8988T (cell line): ENCODE measurements at places on chromosomes 2 and 18.

GRCh38 chr2:170703776-170704476 is 11.2 kb upstream of the SP5 start:
- no peak for DNase-seq

- DNase-seq, result no peak
These were observed 9.5 kb upstream of the CYS1 start for GRCh38 chr2:10089565-10090190.

GRCh38 chr2:64296140-64296480 is 151.9 kb upstream of the PELI1 start:
- no peak for DNase-seq

DNA sequence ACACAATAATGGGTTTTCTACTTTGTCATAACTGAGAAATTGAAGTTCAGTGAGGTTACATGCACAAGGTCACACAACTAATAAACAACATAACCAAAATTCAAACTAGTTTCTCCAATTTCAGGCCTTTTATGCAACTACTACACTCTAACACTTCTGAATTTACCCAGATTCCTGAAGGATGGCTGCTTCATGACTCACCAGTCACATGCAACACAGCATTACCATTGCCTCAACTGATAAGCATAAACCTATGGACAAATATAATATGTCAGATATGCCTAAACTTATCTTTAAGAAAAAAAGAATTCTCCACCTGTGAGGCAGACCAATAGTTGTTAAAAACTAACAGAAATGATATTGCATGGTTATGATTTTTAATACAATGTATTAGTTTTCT is 586.5 kb upstream of the SLC8A1 start:
- no peak for DNase-seq

DNA sequence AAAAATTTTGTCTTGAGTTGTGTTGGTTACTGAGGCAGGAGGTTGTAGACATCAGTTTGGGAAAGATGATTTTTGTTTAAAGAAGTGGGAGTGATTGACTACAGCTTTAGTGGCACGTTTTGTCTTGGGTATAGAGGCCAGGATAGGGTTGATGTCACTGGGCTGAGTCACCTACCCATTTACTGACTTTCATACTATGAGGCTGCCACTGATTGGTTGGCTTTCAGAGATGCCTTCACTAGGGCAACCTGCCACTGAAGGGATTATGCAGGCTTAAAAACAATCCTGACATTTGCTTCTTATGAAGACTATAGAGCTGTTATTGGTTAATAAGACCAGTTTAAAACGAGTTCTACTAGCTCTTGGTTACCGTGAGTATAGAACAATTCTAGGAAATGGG is 479.1 kb downstream of the SOX11 start:
- DNase-seq, result no peak

DNA sequence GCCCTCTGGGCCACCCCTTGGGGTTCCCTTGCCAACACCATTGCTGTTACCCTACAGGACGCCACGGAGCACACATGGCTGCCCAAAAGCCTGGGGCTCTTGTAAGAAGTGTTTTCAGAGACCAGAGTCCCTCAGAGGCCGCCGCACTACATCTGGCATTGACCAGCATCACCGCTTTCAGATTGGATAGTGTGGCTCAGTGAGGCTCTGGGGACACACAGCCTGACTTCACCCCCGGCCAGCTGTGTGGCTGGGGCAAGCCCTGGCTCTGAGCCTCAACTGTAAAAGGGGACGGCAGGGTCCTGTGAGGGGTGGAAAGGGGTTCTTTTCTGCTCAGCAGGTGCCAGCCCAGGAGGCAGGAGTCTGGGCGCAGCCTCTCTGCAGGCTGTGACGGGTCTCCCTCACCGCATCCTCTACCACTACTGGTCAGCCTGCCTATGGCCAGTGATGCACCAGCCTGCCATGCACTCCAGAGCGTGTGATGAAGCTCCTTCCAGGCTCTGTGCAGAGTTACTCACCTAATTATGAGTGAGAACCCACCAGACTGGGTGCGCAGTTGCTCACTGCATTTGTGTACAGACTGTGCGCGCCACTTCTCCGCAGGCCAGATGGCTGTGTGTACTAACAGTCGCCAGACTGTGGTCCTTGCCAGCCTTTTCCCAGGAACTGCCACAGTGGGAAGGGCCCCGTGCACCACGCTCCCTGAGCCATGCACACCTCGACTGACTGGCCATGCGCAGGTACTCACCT is 10.7 kb upstream of the OTOF start:
- DNase-seq, result no peak

DNA sequence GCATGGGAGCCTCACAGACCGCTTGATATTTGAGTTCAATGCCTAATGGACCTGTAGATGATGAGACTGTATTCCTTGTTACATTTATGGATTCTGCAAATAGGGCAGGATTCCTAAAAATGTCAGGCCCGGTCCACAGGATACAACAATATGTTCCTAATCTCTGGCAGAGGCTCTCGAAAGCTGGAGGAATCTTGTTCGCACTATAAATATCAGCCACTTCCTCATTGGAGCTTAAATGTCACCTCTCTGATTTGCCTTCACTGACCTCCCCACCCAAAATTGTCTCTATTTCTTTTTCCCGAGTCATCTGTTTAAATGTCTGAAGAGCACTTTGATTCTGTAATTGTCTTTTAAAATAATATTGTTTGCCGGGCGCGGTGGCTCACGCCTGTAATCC is 12.0 kb upstream of the ACSL3 start:
- DNase-seq, result no peak

GRCh38 chr2:99066075-99066958 is 75.2 kb upstream of the C2orf15 start:
- no peak for DNase-seq

GRCh38 chr2:64214281-64215115 is 70.3 kb upstream of the PELI1 start:
- no peak for DNase-seq

GRCh38 chr2:158828378-158829164 is 33.5 kb downstream of the DAPL1 start:
- no peak for DNase-seq

GRCh38 chr2:46461709-46462171 is 17.6 kb upstream of the TMEM247 start:
- DNase-seq, result no peak

GRCh38 chr2:1528273-1529064 is 115.2 kb downstream of the TPO start:
- no peak for DNase-seq

GRCh38 chr18:55839343-55839742 is 251.4 kb upstream of the TCF4 start:
- DNase-seq, result no peak

DNA sequence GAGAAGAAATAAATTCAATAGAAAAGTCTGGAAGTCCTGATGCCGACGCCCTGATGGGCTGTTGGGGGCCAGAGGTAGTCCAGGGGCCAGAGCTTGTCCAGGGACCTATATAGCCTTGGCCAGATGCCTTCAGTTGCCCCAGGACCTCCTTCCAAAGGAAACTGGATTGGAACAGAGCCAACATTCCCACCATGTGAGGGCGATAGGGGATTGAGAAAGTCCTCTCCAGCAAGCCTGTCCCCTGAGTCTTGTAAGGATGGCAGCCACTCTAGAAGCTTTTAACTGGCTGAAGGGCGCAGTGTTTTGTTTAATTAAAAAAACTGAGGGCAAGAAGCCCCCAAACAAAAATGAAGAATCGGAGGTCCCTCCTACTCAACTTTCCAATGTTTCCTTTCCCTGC is 54.9 kb upstream of the CDCA7 start:
- no peak for DNase-seq

GRCh38 chr2:21627938-21628337 is 504.2 kb downstream of the TDRD15 start:
- DNase-seq, result no peak

- DNase-seq, result no peak
These were observed 84.2 kb downstream of the TGFA start for GRCh38 chr2:70469435-70469834.

- DNase-seq, result no peak
These were observed 226.1 kb upstream of the HNRNPA3 start for GRCh38 chr2:176986487-176986886.

DNA sequence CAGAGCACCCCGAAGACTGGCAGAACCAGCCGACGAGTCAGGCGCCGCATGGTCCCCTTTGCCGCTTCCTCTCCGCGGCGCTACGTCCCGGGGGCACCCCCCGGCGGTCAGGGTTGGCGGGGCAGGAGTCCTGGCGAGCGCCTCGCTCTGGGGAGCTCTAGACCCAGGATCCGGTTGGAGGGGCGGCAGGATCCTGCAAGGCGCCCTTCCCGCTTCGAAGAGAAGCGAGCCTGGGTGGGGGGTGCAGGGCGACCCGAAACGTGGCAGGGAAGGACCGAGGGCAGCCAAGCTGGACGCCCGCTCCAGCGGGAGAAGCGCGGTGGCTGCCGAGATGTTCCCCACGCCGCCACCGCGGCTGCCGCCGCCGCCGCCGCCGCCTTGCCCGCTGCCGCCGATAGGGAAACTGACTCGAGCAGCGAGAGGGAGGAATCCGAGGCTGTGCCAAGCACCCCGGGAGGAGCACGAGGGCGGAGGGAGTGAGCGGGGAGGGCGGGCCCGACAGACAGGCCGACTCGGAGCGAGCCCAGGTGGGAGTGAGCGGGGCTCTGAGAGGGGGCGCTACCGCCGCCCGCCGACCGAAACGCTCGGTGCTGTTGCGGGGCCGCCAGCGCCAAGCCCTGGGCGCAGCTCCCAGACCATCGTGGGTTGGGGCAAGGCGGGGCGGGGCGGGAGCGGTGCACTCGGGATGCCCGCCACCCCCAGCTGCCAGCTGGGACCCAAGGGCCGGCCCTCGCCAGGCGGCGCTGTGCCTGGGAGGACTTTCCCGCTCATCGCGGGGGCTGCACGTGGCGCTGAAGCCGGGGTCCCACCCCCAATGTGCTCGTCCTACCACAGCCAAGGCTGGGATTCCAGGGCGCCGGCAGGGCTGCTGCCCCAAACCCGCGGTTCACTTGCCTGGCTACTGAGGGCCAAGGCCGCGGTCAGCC is at the start of gene GALNT14:
TSS of gene GALNT14 (minus strand) at position 404 of the 926 bp plus-strand sequence. CDS start at position 50, 354 bp downstream.
- peak; percentile 92 for DNase-seq

GRCh38 chr18:269480-270095 is 1.7 kb upstream of the THOC1 start:
- no peak for DNase-seq

DNA sequence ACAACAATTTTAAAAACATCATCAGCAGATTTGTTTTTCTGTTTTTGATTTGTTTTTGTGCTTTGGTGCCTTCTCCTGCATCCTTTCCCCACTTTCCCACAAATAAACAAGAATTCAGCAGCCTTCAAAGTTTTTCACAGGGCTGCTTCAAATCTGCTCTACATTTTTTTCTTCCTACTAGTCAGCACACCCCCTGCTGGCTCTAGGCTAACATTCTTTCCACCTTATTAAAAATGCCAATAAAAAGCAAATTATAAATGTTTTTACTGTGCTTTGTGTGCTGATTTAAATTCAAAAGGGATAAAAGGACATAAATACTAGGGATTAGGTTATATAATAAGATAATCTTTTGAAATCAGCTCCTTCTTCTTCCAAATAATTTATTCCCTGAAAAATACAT is 6.2 kb upstream of the CNTNAP5 start:
- no peak for DNase-seq

DNA sequence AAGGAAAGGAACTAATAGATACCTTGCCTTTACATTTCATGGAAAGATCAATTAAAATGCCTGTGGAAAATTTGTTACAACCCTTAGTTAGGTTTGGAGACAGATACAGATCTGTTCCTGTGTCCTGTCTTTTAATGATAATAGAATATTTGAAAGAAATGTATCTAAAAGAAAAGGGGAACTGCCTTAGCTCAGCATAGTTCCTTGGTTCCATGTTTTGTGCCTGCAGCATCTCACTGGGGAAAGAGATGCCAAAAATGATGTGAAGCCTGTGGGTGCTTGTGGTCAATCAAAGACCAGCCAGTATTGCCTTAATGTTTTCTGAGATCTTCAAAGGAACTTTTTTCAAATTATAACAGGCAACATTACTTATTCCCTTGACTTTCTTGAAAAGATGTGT is 147.6 kb downstream of the ADCYAP1 start:
- no peak for DNase-seq

DNA sequence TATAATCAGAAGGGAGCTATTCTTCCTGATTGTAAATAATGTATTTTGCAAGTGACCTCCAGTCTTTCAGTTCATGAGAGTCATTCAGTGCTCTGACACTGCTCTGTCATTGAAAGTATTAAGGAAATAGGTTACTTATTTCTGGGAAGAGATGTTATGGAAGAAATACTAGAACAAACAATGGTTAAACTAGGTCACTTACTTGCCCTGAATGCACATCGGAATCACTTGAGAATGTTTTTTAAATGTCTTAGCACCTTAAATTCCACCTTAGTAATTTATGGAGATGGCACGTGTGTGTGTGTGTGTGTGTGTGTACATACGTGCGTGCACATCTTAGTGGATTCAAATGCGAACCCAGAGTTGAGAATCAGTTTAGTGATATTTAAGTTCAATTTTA is 126.6 kb upstream of the KCNH7 start:
- no peak for DNase-seq

DNA sequence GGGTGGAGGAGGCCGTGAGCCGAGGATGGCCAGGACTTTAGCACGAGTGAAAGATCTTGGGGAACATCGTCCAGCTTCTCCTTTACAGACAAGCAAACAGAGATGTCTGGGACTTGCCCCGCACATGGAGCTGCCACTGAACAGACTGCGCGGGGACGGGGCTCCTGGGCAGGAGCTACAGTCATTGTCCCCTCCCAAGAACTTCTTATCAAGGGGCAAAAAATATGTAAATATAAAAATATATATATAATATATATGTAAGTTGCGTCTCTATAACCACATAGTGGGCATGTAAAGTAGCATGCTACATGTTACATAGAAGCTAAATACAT is 245.0 kb upstream of the SALL3 start:
- no peak for DNase-seq

- DNase-seq, result no peak
These were observed 85.5 kb upstream of the PXDN start for GRCh38 chr2:1829796-1830195.

GRCh38 chr2:150485871-150486538 is 1.5 kb downstream of the RND3 start:
- DNase-seq, result peak; percentile 51

DNA sequence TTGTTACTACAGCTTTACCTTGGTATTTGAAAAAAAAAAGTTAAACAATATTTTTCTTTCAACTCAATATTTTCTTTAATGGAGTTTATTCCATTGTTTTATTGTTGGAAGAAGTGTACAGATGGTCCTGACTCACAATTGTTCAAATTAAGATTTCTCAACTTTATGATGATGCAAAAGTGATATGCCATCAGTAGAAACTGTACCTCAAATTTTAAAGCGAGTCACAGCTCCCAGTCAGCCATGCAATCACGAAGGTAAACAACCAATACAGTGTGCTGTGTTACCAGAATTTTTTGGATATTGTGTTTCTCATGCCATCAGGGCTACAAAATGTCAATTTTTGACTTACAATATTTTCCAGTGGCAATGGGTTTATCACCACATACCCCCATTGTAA is 54.0 kb upstream of the COL5A2 start:
- DNase-seq, result no peak

GRCh38 chr2:236177967-236178889 is 10.0 kb upstream of the GBX2 start:
- no peak for DNase-seq

DNA sequence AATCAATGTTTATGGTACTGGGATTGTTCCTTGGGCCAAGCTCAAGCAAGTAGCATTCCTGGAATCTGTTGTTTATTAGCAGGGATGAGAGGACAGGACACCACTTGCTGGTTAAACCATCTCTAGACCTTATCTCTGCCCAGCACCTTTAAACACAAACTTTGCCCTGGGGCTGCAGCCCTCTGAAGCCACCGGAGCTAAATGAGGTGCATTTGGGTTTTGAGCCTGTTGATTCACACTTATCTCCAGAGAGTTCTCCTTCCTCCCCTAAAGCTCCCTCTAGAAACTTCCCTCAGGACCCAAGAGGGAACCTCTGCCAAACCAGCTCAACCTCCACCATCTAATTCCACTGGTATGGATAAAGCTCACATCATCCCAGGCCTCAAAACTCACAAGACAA is 94.8 kb upstream of the EPAS1 start:
- no peak for DNase-seq
